ENCODE measurements at places on chromosomes 6 and 20. TPM values are rescaled to one million over a fixed set of nuclear protein-coding genes. Genes with fewer than 3 reads are reported as not detected.

GRCh38 chr20:35654415-35654814, 10.3 kb downstream of the CPNE1 start:
- no peak for DNase-seq

GRCh38 chr6:33375143-33375671, 16.4 kb upstream of the KIFC1 start:
- DNase-seq: no peak

The ZBTB9 gene
- total RNA-seq: 3.9 TPM

DNA sequence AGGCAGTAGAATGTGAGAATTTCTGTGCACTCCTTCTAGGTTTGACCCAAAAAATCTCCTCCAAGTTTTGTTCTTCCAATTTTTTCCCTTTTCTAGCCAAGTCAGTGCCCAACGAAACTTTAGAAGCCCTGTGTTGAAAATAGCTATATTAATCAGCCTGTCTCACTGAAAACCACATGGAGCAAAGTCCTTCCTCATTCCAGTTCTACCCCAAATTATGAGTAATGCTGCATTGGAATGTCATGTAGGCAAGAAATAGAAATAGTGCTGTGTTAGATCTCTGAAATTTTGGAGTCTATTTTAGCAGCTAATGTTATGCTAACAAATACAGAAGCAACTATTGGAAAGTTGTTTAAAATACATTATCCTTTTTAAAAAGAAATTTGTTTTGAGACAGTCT, 725.5 kb downstream of the TBC1D32 start:
- DNase-seq: no peak

- DNase-seq: no peak
These were observed 7.6 kb downstream of the TFAP2C start for GRCh38 chr20:56636716-56637115.

DNA sequence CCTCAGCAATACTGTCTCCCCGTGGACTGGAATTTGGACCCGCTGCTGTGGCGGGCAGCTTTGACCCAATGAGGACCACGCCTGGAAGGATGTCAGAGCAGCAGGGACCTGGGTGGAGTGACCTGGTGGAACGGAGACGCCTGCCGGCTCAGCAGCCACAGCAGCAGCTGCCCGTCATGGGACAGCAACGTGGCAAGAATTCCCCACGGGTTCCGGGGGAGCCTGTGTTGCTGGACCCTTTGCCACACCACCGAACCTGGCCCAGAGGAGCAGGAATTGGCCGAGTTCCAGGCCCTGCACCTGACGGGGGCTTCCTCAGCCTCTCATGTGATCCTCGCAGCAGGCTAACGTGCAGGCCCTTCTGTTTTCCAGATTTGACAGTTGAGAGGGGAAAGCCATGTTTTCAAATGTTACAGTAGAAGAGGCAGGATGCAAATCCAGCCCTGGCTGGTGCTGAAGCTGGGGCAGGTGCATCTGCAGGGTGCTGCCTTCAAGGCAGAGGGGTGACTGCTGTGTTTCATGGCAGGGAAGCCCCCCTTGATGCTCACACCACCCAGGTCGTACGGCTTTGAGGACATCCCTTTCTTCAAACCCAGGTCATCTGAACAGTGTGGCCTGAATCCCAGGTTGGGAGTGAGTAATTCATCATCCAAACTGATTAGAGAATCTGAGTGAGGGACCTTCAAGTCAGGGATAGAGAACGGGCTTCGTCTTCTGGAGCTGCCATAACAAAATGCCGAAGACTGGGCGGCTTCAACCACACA, 93.4 kb downstream of the THBS2 start:
- DNase-seq: no peak

DNA sequence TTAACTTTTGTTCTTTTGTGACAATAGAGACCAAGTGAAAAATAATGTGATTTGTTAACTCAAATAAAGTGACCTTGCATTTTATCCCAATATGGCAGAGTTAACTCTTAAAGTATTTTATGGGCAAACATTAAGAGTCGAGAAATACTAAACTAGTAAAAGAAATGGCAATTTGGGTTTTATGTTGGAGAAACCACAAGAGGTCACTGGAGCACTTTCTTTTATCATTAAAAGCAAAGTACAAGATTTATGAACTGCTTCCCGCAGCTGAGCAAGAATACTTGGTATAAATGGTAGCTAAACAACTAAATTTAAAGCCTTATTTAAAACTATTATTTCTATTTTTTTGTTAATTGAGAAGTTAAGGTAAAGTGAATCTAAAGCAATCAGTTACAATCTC, 33.5 kb upstream of the MCM9 start:
- no peak for DNase-seq

The C6orf163 gene
- total RNA-seq: 3.2 TPM

The SOX12 gene
- 2.3 TPM for total RNA-seq

The FAXC gene
- not detected for total RNA-seq
